Body of pancreas (tissue), 4 donors: ENCODE measurements at places on chromosomes 6 and 20. TPM values are rescaled to one million over a fixed set of nuclear protein-coding genes. Genes with fewer than 3 reads are reported as not detected.

Gene RWDD1
- total RNA-seq, result 28.0 TPM

Gene ATP6V1G2
- not detected for total RNA-seq

GRCh38 chr6:108159981-108160380 is 5.8 kb upstream of the NR2E1 start:
- DNase-seq, result no peak
- H3K36me3 ChIP-seq, result no peaks in the 10 kb centered on the region
- peaks cover 51% of the 10 kb centered on the region for H3K27me3 ChIP-seq
- H3K27ac ChIP-seq, result no peak overlapping the region
- no peak overlapping the region for H3K4me3 ChIP-seq

DNA sequence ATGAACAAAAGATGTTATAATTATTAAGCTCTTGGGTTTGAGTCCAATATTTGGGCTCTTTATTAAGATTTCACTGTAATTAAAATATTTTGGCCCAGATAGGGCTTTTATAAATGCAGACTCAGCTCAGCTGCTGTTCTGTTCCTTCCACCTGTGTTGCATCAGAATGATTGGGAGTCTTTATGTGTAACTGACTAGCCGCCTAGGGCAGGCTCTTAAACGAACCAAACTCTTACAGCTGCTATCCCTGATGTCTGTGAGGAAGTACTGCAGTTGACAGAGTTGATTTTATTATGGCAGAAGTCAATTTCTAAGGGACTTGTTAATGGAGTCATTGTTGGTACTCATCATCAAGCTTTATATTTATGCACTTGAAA is 144.7 kb downstream of the MYO6 start:
- no peak overlapping the region for H3K27ac ChIP-seq
- no peaks in the 10 kb centered on the region for H3K36me3 ChIP-seq
- DNase-seq, result no peak

GRCh38 chr6:34993213-34993612 is 104.2 kb downstream of the ANKS1A start:
- no peaks in the 10 kb centered on the region for H3K4me1 ChIP-seq
- peaks cover 5% of the 10 kb centered on the region for H3K36me3 ChIP-seq
- no peak for DNase-seq
- H3K27me3 ChIP-seq, result no peaks in the 10 kb centered on the region
- no peak overlapping the region for H3K4me3 ChIP-seq
- no peak overlapping the region for H3K27ac ChIP-seq

Gene BRD2
- total RNA-seq, result 99.1 TPM

DNA sequence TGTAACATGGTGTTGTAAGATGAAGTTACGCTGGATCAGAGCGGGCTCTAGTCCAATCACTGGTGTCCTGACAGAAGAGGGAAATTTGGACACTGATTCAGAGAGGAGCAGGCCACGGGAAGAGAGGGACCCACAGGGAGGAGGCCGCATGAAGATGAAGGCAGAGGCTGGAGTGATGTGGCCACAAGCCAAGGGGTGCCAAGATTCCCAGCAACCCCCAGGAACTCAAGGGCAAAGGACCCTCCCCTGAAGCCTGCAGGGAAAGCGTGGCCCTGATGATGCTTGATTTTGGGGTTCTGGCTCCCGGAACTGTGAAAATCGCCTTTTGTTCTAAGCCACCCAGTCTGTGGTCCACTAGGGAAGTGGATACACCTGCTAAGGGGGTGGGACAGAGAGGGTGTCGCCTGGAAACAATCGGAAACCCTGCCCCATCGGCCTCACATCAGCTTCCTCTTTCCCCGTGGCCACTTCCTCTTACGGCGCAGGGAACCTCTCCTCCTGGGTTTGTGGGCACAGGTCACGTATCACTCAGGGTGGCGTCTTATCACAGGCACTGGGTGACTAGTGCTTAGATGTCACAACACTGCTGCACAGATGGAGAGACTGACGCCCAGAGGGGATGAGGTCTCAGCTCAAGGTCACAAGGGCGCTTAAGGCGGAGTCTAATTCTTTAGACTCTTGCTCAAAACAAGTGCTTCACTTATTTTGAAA is 58.0 kb downstream of the SULF2 start:
- H3K27me3 ChIP-seq, result no peaks in the 10 kb centered on the region
- no peaks in the 10 kb centered on the region for H3K4me1 ChIP-seq
- no peak for DNase-seq
- H3K4me3 ChIP-seq, result no peak overlapping the region

GRCh38 chr20:19493794-19494495 is 264.1 kb upstream of the RIN2 start:
- H3K36me3 ChIP-seq, result no peaks in the 10 kb centered on the region
- no peaks in the 10 kb centered on the region for H3K4me1 ChIP-seq
- DNase-seq, result no peak
- no peak overlapping the region for H3K27ac ChIP-seq
- no peak overlapping the region for H3K4me3 ChIP-seq

Gene MOG
- not detected for total RNA-seq

DNA sequence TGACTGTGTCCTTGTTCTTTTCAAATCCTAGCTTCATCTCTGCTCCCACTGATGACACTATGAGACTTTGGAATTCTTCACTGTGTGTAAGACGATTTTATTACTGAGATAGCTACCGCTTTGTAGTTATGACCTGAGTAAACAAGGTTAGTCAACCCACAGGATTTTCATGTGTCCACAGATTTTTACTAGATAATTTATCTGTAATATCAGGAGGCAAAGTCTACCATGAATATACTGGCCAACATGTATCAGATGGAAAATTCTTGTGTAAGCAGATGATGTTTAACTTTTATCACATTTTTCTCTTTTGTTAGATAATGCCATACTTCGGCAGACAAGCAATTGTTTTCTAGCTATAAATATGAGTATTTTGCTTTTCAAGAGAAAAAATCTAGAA is 119.8 kb downstream of the SGK1 start:
- DNase-seq, result no peak
- peaks cover 39% of the 10 kb centered on the region for H3K4me1 ChIP-seq
- no peaks in the 10 kb centered on the region for H3K36me3 ChIP-seq
- no peak overlapping the region for H3K4me3 ChIP-seq
- no peaks in the 10 kb centered on the region for H3K27me3 ChIP-seq
- H3K27ac ChIP-seq, result no peak overlapping the region

DNA sequence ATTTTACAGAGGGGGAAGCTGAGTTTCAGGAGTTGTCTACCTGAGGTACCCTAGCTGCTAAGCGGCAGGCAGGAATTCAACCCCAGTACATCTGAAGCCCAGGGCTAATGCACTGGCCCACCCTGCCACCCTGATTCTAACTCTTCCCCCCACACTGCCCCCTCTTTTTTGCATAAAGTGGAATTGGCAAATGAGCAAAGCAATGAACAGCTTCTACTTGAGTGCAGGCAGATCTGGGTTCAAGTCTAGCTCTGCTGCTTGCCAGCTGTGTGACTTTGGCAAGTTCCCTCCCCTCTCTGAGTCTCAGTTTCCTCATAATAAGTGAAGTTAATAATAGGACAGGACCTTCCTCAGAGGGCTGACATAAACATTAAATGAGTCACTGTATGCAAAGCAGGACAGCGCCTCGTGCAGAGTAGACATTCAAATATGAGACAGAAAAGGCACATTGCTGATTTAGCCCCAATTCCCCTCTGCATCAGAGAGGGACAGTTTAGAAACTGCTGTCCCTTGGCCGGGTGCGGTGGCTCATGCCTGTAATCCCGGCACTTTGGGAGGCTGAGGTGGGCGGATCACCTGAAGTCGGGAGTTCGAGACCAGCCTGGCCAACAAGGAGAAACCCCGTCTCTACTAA is 4.7 kb downstream of the ADA start:
- DNase-seq, result peak; percentile 42
- H3K4me1 ChIP-seq, result peaks cover 36% of the 10 kb centered on the region
- no peak overlapping the region for H3K27ac ChIP-seq
- H3K36me3 ChIP-seq, result no peaks in the 10 kb centered on the region
- no peak overlapping the region for H3K4me3 ChIP-seq

DNA sequence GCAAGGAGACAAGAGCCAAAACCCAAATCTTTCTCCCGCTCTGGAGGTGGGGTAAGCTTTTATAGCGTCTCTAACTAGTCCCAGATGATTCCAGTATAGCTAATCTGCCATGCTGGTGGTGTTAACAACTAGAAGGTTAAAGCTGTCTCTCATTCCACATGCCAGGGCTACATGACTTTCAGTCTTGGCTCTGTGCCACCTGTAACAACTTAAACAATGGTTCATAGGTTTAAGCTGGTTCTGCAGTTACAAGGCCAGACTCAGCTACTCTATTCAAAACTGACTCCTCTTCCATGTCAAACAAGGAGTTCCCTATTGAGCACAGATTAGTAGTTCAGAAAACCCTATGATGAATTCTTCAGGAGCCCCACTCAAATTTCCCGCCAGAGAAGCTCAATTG is 128.9 kb downstream of the ELOVL4 start:
- H3K27ac ChIP-seq, result no peak overlapping the region
- no peaks in the 10 kb centered on the region for H3K4me1 ChIP-seq
- no peaks in the 10 kb centered on the region for H3K27me3 ChIP-seq
- DNase-seq, result no peak

DNA sequence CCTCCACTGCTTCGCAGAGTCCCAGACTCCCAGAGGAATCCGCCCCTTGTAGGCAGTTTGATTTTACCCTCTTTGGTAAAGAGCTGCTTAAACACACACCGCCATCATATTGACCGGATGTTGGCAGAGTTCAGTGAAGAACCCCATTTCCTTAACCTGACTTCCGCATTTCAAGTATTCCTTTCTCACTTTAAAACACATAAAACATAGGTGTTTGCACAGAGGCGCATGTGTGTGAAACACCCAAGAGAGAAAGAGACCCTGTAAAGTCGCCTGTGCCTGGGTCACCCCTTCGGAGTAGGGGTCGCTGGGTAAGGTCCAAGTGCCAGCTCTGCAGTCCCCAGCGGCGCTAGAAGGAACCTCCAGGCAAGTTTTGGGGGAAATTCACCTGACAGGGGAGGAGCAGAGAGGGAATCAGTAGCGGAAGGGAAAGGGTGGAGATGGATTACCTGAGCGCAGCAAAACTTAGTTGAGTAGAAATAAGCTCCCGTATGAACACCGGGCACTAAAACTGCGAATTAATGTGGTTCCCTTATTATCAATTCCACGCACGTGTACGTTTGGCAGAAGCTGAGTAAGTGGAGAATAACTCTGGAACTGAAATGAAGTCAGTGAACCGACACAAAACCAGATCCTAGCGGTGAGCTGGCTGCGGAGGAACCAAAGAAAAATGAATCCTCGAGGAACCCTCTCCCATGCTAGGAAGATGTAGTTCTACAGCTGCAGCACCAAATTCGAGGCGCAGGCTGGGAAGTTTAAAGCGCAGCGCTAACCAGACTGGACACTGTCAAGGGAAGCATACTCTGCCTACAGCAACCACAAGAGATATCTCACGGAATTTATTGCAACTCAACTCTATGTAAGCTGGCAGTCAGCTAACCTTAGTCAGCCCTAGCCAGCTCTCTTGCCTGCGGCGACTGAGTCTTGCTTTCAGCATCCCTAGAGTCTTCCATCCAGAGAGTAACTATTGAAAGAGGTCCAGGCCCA is 3.5 kb upstream of the HTR1B start:
- peaks cover 34% of the 10 kb centered on the region for H3K4me1 ChIP-seq
- no peaks in the 10 kb centered on the region for H3K36me3 ChIP-seq
- DNase-seq, result no peak
- peak overlapping the region; percentile 61 for H3K4me3 ChIP-seq
- peak overlapping the region; percentile 26 for H3K27ac ChIP-seq

- H3K27ac ChIP-seq, result no peak overlapping the region
- DNase-seq, result no peak
- no peak overlapping the region for H3K4me3 ChIP-seq
Measured at GRCh38 chr20:56004007-56004406, 1.3 kb downstream of the CBLN4 start.

DNA sequence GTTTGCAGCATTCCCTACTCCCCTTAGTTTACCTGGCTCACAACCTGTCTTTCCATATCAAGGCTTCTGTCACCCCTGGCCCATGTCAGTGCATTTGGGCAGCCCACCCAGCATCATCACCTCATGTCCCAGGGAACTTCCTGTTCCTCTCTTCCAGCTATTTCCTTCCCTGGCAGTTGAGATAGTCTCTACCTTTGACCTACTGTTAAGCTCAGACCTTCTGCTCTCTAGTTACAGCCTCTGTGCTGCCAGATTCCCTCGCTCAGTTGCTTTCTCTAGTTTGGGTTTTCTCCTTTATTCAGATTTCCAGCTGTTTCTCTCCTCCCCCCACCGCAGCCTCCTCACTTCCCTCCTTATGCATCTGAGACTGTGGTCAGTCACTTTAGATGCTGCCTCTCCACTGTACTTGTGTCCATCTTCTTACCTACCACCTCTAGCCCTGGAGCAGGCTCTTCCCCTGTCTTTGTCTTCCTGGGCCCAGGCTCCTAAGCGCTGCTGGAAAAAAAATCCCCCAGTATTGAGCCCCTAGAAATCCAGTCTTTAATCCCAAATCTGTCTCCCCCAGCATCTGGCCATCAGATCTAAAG is 16.3 kb downstream of the PTPN1 start:
- no peak overlapping the region for H3K27ac ChIP-seq
- H3K27me3 ChIP-seq, result no peaks in the 10 kb centered on the region
- DNase-seq, result no peak
- H3K4me3 ChIP-seq, result no peak overlapping the region

GRCh38 chr6:158687506-158687905 is 37.7 kb downstream of the SYTL3 start:
- H3K4me1 ChIP-seq, result no peaks in the 10 kb centered on the region
- no peaks in the 10 kb centered on the region for H3K36me3 ChIP-seq
- DNase-seq, result no peak
- no peaks in the 10 kb centered on the region for H3K27me3 ChIP-seq
- no peak overlapping the region for H3K27ac ChIP-seq

Gene SPAG4
- total RNA-seq, result 17.9 TPM

Gene HECA
- total RNA-seq, result 16.1 TPM

DNA sequence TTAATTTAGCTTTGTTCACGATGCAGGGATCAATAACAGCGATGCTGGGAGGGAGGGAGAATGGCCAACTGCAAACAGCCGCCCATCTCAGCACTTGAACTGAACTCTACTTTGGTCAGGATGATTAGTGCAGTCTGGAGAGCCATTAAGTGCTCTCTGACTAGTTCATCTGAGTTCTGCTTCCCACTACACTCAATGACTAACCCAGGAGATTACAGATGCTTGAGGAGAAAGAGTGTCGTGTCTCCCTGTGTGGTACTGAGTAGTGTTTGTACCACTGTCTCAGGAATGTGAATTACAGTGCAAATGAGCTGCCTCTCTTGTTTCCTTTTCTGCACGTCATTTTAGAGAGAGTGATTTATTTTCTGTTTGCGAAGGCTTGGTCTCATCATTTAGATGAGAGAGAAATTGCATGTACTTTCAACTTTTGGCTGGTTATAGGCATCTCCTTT is 23.5 kb downstream of the CARMIL1 start:
- no peak for DNase-seq
- no peak overlapping the region for H3K4me3 ChIP-seq
- no peaks in the 10 kb centered on the region for H3K27me3 ChIP-seq
- peaks cover 22% of the 10 kb centered on the region for H3K4me1 ChIP-seq
- H3K27ac ChIP-seq, result no peak overlapping the region
- no peaks in the 10 kb centered on the region for H3K36me3 ChIP-seq

- no peaks in the 10 kb centered on the region for H3K4me1 ChIP-seq
- H3K4me3 ChIP-seq, result no peak overlapping the region
- no peaks in the 10 kb centered on the region for H3K27me3 ChIP-seq
Measured at GRCh38 chr20:20259533-20259932, 108.4 kb upstream of the INSM1 start.
